Mesenteric fat pad (tissue), 1 donor: ENCODE measurements at places on chromosomes 1 and 21. TPM values are rescaled to one million over a fixed set of nuclear protein-coding genes. Genes with fewer than 3 reads are reported as not detected.

Gene SYT11
- 6.1 TPM for total RNA-seq

Gene KLF17
- total RNA-seq: not detected

GRCh38 chr1:19055001-19055400 lies 98.5 kb upstream of the IFFO2 start:
- DNase-seq: no peak

DNA sequence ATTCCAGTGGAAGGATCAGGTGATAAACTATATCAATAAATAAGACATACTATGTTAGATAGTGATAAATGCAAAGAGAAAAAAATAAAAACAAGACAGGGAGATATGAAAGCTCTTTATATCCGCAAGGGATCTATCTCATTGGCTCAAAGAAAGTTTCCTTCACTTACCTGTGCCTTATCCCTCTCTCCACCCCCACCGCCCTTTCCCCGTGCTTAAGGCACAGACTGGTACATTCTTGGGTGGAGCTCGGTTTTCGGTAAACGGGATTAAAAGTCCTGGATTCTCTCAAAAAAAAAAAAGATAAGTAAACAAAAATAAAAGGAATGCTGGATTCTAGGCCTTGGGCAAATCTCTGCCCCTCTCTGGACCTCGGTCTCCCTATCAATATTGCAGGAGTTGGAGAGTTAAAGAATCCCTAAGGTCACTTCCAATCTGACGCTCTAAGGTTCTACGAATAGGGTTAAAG lies 593 bp upstream of the DNAJC16 start:
- DNase-seq: no peak

DNA sequence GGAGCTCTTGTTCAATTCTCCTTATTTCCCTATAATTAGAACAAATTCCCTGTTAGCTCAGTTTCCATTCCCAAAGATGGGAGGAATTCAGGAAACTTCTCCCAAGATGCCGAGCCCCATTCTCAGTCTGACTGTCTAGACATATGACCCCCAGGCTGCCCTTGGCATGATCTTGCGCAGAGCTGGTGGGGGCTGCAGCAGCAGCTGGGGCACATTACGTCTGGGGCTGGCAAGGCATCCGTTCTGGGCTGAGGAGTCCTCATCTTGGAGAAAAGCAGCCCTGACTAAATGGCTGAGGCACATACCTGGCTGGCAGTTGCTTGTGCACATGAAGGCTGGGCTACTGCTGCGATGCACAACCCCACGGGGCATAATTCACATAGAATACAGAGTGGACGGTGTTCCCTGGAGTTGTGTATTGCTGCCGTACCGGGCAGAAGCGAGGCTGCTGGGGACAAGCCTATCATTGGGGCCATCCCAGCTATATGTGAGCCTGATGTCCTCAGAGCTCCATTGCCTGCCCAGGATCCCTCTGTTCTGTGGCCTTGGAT lies 36.4 kb upstream of the TRABD2B start:
- peak; percentile 59 for DNase-seq
